ENCODE measurements at places on chromosomes 2 and 18.

DNA sequence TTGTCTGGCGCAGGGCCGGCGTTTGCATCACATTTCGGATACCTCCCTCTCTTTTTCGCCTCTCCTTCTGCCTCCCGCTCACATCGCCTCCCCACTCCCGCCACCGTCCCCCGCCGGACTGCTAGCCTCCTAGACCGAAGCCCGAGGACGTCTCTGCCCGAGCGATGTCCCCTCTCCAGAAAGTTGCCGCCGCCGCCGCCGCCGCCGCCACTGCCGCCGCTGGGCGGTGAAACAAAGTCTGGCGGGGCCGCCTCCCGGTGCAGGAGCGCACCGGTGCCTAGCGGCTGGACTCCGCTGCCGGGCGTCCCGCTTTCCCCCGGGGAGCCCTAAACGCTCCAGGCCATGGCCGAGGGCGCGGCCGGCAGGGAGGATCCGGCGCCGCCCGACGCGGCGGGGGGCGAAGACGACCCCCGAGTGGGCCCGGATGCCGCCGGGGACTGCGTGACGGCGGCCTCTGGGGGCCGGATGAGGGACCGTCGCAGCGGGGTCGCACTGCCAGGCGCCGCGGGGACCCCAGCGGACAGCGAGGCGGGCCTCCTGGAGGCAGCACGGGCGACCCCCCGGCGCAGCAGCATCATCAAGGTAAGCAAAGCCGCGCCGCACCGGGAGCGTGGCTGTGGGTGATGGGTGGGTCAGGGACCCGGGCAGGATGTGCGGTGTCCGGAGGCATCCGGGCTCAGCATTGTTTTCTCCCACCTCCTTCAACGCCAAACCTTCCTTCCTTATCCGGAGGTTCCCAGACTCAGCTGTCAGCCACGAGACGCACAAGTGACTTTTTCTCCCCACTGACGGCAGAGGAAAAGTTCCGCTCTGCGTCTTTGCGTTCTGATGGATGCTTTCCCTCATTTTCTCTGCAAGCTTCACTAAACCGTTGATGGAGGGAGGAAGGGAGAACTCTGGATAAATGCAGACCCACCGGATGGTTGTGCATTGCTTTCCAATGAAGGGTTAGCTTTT, 643 bp downstream of the PLCL1 start:
- no peak for DNase-seq

DNA sequence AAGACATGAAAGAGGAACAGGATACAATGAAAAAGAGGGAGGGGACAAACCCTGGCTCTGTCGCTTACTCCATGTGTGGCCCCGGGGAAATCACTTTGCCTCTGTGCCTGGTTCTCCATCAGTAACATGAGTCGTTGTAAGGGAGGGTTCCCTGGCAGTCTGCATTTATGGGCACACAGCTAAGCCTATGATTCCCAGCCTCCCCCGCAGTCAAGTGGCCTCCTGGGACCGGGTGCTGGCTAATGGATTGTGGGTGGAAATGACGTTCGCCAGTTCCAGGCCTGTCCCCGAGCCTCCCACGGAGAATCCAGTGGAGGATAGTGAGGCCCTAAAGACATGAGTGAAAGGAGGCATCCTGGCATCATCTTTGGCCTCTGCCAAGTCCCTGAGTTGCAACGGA, 42.7 kb downstream of the SFXN5 start:
- DNase-seq, result no peak

DNA sequence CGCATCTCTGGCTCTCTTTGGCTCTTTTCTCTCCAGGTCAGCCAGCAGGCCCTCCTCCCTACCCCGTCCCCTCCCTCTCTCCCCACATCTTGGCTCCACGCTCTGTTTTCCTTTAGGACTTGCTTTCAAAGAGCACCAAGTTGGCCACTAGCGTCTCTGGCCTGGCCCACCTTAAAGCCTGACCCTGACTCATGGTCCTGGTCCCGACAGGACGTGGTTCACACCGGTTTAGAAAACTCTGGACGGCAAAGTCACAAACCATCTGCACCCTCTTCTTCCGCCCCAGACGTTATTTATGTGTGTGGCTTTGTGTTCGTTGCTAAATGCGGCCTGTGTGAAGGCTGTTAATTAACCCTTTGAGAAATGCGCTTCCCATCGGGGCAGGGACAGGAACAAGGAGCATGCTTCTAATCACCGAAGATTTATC, 169.0 kb upstream of the HAAO start:
- DNase-seq, result no peak

- no peak for DNase-seq
These were observed 689.4 kb upstream of the FANCL start for GRCh38 chr2:58930537-58930936.

- DNase-seq, result no peak
These were observed 163.7 kb upstream of the APCDD1 start for GRCh38 chr18:10290638-10291235.

DNA sequence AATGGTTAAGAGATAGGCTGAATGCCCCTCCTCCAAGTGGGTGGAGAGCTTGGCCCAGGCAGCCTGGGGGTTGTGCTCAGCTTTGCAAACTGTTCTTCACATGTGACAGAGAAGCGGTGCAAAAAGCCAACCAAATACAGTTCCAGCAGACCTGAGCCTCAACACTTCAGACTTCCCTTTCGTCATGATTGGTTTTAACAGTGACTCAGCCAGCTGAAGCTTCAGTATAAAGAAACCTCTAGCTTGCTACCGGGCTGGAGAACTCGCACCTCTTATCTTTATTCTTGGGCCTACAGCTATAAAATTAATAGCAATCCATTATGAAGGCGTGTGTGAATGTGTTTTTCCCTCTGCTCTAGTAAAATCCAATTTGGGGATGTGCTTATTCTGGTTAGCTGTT, 20.0 kb downstream of the SETBP1 start:
- peak; percentile 83 for DNase-seq

GRCh38 chr18:7256618-7257425, 25.9 kb downstream of the LRRC30 start:
- no peak for DNase-seq

DNA sequence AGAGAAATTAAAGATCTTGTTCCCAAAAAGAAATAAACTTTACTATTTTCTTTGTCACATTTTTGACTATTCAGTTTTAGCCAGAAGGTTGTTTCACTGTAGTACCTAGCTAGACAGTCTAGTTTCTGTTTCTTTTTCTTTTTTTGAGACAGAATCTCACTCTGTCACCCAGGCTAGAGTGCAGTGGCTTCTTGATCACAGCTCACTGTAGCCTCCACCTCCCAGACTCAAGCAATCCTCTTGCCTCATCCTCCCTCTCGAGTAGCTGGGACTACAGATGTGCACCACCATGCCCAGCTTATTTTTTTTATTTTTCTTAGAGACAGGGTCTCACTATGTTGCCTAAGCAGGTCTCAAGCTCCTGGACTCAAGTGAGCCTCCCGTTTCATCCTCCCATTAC, 2.2 kb downstream of the RBM45 start:
- DNase-seq, result no peak

DNA sequence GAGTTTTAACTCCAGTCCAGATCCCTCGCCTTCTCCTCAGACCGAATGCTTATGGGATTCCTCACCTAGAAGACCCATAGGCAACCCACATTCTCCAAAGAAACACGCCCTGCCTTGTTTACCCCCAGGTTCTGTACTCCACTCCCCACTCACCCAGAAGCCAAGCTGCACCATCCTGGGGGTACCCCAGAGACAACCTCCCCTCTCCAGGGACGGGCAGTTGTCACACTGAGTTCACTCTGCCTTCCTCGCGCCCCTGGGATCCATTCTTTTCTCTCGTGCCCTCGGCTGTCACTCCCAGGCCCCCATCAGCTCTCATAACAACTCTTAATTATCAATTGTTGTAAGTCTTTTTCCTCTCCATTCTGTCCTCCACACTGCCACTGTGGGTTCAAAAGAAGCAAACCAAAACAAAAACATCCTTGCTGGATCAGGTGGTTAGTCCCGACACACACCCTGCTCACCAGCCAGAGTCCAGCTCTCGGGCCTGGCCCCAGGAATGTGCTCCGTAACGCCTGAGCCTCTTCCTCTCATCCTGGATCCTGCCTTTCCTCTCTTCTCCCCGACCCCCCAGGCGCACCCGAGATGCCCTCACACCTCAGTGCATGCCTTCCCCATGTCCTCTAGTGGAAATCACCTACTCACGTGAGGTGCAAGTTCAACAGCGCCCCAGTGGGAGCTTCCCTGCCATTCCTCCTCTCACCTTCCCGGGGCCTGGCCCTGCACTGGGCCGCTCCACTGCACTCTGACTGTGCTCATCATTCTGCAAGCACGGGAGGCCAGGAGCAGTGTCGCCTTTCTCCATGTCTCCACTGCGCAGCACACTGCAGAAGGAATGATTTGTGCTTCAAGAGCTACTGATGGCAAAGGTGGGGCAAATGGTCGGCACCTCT, 20.7 kb downstream of the COX7A2L start:
- DNase-seq, result no peak

DNA sequence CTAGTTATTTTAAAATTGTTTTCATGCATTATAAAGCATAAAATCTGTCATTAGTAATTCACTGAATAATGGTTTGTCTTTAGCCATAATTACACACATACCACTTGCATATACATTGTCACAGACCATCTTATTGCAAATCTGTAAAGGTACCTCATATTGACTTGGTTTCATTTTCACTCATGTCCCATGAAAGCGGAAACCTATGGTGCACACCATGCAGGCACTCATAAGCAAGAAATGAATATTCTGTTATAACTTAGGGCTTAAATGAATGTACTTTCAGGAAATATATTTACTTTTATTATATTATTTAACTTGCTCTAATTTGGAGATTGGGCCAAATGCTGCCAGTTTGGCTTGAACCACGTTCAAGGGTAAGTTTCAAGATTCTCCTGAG, 29.2 kb upstream of the STK17B start:
- DNase-seq, result no peak

DNA sequence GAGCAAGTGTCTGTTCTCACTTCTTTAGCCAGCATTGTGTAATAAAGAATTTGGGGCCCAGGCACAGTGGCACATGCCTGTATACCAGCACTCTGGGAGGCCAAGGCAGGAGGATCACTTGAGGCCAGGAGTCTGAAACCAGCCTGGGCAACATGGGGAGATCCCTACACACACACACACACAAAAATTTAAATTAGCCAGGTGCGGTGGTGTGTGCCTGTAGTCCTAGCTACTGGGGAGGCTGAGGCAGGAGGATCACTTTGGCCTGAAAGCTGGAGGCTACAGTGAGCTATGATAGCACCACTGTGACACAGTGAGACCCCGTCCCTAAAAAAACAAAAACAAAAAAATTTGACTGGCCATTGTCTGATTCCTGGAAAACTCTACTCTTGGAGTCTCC, 8.3 kb downstream of the REV1 start:
- no peak for DNase-seq

- no peak for DNase-seq
These were observed 4.8 kb upstream of the ONECUT2 start for GRCh38 chr18:57430079-57431001.

- DNase-seq, result no peak
These were observed 2.8 kb downstream of the MAPK4 start for GRCh38 chr18:50562686-50563085.

DNA sequence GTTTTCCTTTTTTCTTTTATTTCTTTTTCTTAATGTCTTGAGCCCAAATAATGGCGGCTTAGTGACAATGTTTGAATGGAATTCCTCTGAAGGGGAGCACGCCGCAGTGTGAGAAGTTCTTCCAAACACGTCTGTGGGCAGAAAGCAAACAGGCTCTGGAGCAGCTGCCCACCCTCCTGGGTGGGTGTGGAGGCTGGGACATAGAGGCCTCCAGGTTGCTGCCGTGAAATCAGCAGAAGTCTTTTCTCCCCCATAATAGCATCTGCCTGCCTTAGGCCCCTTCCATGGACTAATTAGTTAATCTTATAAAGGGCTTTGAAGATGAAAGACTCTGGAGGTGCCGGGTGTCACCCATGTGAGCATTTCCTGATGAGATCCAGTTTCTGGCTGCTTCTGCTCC, 213.9 kb downstream of the SH3RF3 start:
- no peak for DNase-seq

DNA sequence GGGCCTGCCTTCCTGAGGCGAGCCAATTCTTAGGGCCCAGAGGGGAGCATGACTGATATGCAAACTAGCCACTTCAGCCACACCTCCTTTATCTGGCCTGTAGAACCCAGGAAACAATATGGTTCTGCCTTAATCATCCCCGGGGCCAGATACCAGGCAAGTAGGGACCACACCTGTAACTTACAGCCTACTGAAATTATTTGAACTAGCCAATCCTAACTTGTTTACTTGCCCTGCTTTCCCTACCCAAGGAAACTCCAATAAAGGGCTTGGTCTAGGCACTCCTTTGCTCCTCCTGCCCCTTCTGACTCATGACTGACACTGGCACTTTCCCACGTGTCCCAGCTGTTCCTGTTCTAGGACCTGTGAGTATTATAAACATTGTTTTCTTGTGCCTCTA, 57.6 kb downstream of the MYOM1 start:
- DNase-seq, result no peak

- DNase-seq, result no peak
These were observed 8.6 kb downstream of the MLPH start for GRCh38 chr2:237495521-237496117.

- DNase-seq, result no peak
These were observed 238.4 kb downstream of the PID1 start for GRCh38 chr2:229032608-229033234.

GRCh38 chr2:47504174-47504810, 101.3 kb downstream of the MSH2 start:
- DNase-seq, result no peak

DNA sequence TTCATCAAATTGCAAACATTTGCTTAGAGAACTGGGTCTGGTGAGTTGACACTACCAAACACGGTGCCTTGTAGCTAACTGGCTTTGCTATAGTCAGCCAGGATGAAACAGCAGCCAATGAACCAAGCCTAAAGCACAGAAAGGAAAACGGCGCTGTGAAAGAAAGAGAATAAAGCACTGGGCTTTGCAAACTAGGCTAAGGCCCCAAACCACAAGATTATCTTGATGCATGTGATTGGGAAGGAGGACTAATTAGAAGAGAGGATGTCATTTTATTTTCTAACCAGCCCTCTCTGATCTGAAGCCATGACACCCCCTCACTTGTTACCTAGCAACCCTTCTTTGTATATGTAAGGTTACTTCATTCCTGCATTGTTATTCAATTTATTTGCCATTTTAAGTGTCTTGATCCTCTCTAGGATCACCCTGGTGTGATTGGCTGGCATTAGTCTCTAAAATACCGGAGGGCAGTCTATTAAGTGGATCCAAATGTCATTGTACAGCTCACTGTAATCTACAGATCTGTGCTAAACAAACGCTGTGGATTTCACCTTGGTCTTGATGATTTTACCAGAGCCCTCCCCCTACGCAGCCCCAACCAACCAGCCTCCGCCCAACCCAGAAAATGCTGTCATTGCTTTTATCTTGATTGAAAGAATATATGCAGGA, 395.4 kb upstream of the ACVR2A start:
- DNase-seq, result no peak

DNA sequence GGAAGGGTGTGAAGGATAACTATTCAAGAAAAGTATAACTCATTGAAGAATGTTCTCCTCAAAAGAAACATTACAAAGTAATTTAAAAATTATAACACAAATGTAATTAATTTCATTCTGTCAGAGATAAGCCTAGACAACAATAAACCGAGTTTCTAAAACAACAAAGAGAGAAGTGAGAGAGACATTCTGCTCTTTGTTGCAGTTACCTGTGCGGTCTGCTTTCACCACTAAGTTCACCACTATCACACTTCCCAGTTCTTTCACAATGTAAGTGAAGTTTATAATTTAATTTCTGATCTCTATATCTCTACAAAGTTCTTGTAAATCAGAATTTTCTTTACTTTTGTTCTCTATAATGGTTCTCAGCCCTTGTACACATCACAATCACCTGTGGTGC, 76.3 kb upstream of the FRZB start:
- no peak for DNase-seq
